ENCODE measurements at places on chromosomes 6 and 20.

- no peak for DNase-seq
These were observed 119.9 kb upstream of the SLC22A16 start for GRCh38 chr6:110596354-110596753.

DNA sequence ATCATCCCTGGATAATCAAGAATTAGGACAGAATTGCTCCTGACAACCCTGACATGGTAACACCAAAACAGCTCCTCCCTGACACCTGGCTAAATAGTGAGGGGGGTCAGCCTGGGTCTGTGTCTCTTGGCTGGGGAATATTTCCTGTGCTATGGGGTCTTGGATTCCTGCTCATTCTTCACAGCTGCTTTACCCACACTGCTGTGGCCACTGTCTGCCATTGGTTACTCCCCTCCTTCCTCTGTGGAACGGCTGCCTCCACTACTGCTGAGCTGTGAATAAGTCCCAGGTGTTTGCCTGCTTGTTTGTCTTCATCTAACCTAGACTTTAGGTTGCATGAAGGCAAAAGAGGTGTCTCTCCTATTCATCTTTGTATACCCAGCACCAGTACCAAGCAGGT lies 33.9 kb upstream of the TXLNB start:
- no peak for DNase-seq

GRCh38 chr6:40307712-40308111 lies 279.5 kb downstream of the LRFN2 start:
- DNase-seq: no peak

GRCh38 chr20:10513931-10514575 lies 78.9 kb downstream of the SLX4IP start:
- DNase-seq: no peak

DNA sequence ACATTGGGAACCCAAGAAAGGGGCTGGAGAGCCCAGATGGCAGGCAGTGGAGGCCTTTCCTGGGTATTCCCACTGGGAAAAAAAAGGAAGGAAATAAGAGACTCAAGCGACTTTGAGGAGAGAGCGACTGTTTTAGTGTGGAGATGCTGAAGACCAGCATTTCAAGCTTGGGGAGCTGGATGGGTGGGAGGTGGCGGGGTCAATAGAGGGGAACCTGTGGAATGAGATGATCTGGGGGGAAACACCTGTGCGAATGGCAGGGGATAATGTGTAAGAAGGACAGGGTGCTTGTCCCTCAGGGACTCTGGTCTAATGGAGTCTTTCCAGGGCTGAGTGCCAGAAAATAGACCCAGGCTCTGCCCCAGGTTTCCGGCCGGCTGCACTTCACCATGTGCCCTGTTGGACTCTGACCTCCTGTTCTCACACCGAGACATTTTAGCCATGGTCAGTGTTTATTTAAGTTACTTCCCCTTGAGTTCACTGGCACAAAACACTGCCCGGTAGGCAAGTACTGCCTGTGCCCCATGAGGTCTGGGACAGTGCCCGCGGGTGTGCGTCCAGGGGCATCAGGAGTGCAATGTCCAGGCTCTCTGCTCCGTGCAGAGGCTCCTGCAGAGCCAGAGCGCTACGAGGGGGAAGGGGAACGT lies 50.4 kb upstream of the NKX2-2 start:
- no peak for DNase-seq

DNA sequence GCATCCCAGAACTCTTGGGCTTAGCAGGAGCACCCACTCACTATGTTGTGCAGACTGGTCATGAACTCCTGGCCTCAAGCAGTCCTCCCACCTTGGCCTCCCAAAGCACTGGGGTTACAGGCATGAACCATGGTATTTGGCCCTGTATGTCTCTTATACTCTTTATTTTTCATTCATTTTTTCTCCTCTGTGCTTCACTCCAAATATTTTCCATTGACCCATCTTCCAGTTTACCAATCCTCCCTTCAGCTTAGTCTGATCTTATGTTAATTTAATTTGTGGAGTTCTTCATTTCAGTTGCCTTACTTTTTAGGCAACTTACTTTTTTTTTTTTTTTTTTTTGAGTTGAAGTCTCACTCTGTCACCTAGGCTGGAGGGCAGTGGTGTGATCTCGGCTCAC lies 79.5 kb downstream of the EZR start:
- no peak for DNase-seq

Data from activated CD8-positive, alpha-beta memory T cell treated with anti-CD3 and anti-CD28 coated beads for 4 hours (primary cell).